Stimulated activated naive B cell treated with anti-CD40 and anti-IgM and Interleukin-4, amounts not matched to agents 10 μg/mL and 1 μg/mL and 100 μg/mL, for 72 hours (primary cell): ENCODE measurements at places on chromosomes 11 and 22.

- DNase-seq, result no peak
Measured at GRCh38 chr22:44245867-44246266, 65.1 kb downstream of the PARVG start.

GRCh38 chr11:18193010-18193409 is 20.4 kb downstream of the MRGPRX4 start:
- DNase-seq, result peak; percentile 16

DNA sequence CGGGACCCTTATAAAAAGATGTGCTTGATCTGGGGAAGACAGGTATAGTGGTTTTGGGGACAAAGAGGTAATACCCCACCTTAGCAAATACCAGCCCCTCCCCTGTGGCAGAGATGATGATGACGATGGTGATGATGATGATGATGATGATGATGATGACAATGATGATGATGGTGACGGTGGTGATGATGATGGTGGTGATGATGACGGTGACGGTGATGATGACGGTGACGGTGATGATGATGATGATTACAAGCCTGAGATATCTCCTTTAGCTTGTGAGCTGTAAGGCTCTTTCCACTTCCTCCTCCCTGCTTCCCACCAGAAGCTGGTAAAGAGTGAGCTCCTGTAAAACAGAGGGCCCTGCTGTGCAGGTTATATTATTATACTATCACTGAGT is 89.5 kb upstream of the TMEM45B start:
- DNase-seq, result no peak

DNA sequence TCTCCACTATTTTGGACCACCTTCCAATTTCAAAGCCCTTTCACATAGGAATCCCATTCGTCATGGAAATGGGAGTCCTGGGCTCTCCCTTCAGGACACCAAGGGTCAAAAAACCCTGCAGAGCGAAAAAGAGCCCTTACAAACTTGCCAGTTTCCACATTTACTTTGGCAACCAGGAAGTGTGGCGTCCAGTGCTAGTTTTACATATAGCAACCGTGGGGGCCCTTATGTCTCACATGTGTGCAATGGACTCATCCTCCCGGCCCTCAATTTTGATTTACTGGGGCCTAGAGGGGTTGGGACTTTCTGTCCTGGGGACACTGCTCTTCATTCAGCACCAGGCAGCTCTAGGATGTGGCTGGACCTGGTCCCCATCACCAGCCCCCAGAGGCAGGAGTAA is 33.7 kb downstream of the DAGLA start:
- no peak for DNase-seq

DNA sequence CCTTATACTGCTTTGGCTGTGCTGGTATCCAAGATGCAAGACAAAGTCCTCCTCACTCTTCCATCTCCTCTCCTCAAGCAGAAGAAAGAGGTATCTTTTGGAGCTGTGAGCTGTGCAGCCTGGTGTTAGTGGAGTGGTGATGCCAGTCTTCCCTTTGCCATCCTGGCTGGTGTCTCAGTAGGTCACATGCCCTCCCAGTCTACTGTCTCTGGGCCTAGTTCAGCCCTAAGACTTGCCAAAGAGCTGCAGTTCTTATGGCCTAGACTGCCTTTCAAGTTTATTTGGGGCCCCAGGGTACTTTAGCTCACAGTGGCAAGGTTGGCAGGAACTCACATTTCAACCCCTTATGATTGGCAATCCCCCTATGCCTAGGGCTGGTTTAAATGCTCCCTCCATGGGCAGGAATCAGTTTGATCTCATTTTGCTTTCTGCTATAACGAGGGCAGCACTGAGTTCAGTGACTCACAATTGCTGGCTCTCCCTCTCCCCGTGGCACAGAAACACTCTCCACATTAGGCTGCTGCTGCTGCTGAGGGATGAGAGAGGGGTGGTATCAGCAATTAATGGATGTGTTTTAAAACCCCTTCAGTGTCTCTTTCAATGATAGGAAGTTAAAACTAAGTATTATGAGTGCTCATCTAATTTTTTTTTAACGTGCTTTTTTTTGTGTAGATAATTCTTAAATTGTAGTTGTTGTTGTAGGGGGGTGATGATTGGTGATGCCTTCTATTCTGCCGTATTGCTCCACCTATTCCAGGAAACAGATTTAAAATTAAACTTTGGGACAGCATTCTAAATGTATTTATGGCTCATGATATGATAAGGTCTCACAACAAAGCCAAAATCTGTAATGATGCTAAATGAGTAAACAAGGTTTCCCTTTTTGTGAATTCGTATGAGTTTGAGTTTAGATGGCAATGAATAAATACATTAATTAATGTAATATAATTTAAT is 1295.0 kb downstream of the JRKL start:
- no peak for DNase-seq

DNA sequence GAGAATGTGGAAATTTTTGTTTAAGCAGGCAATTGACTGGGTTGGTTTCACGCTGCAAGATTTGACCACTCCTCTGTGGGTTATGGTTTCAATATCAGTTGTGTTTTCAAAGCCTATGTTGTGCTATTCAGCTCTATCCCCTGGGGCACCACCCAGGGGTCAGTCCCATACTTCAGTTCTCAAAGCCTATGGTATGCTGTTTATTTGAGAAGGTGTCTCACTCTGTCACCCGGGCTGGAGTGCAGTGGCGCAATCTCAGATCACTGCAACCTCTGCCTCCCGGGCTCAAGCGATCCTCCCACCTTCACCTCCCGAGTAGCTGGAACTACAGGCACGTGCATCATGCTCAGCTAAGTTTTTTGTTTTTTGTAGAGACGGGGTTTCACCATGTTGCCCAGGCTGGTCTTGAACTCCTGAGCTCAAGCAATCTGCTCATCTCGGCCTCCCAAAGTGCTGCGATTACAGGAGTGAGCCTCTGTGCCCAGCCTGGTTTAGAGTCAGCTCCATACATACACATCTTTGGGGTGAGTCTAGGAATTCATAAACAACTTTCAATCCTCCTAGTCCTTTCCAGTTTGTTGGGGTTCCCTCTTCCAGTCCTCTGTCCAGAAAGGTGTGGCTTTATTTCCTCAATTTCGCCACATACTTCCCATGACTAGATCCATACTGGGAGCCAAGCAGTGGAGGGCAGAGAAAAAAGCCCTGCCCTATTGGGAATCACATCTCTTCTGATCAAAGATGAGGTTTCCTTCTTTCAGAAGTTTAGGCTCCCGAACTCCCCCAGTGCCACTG is 35.0 kb upstream of the MAPK1 start:
- DNase-seq, result no peak

DNA sequence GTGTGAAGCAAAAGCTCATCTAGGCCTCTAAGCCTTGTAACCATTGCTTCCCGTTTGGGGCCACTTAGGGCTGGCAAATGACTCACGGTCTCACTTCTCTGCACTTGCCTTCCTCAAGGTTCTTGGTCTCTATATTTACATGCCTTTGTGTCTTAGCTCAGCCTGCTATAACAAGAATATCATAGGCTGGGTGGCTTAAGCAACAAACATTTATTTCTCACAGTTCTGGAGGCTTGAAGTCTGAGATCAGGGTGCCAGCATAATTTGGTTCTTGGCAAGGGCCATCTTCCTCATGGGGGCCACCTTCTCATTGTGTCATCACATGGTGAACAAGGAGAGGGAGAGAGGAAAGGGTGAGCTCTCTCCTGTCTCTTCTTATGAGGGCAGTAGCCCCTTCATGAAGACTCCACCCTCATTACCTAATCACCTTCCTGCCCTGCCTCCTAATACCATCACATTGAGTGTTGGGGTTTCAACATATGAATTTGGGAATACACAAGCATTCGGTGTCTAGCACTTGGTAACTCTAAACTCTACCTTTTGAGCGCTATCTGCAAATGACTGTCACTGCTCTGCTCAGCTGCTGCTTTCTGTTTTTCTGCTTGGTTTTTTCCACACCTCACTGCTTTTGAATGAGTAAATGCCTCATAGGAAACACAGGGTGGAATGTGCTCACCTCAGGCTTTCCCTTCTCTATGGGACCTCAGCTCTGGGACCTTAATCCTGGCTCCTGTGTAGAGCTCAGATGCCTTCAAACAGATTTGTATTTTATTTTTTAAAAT is 16.2 kb upstream of the ME3 start:
- no peak for DNase-seq

- DNase-seq, result no peak
Measured at GRCh38 chr11:131656839-131657211, 286.4 kb downstream of the NTM start.

- DNase-seq, result no peak
Measured at GRCh38 chr11:84894666-84895065, 732.5 kb downstream of the DLG2 start.

DNA sequence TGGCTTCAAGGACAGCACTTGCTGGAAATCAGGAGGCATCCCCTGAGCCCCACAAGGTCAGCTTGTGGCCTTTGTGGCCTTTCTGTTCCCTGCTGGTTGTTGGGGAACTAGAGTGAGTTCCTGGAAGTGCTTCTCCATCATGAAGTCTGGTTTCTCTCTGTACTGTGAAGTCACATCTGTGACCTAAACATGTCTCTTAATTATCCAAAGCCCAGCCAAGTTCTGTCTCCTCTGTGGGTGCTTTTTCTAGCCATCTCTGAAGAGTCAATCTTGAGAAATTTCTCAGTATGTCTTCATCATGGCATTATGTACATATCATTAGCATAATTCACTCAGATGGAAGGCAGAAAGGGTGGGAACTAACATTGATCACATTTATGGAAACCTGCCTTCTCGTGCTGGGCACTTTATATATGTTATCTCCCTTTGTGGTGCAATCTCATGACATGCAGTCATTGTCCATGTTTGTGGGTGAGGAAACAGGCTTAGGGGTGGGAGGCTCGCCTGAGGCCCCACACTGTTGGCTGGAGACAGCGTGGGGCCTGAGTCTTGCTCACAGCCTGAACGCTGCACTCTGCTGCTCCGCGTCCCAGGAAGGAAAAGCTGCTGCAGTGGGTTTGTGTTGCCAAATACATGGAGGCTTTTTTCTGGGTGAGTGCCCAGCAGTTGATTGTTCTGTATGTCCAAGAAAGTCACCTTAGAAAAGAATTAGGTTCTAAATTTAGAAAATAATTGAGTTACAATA is 24.6 kb downstream of the IGHMBP2 start:
- no peak for DNase-seq

GRCh38 chr11:119739975-119740374 is 11.0 kb upstream of the NECTIN1 start:
- DNase-seq, result no peak

DNA sequence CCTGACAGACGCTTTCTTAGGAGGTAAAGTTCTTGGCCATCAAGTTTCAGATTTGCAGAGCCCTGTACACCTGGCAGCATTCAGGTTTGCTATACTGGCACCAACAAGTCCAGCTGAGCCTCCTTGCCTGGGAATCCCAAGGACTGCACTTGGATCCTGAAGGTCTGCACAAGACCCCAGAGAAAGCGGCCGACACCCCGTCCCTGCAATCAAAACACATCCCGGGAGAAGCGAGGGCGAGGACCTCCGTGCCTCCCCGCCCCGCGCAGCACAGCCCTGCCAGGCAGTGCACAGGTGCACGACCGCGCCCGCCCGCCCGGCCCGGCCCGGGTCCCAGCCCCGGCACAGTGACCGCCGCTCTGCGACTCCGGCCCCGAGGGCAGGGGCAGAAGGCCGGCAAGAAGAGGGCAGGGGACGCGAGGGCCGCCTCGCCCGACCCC is 559 bp downstream of the MRTFA start:
- no peak for DNase-seq

GRCh38 chr22:27045103-27045947 is 387.9 kb downstream of the MIAT start:
- DNase-seq, result no peak

DNA sequence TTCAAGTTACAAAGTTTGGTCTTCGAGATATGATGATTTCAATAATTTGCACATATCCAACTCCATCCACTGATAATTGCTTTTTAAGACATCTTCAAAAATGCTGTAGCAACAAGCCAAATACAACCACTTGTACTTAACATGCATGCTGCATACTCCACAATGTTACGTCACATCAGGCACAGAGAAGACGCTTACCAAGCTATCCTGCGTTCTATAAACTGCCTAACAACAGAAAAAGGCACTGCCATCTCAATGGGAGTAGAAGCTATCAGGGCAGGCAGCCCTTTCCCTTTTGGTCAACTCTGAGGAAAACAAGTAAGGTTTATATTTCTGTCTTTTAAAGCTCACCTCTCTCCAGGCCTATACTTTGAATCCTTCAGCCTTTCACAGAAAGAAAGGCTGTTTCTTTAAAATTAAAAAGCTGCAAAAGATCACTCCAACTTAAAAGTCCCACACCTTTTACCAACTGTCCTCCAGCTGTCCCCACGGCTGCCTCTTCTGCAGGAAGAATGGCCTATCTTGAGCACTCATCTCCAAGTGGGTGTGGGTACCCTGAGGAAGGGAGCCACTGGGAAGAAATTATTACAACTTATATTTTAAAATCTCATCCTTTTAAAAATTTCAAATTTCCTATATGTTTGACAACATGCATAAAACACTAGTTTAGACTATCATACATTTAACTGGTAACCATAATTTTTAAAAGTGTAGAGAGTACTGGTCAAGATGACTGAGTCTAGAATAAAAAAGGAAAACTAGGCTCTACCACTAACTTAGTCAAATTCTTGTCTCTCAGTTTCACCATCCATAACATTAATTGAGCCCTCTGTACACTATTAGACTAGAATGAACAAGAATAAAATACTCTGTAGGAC is 14.5 kb downstream of the PHF21A start:
- DNase-seq, result no peak

DNA sequence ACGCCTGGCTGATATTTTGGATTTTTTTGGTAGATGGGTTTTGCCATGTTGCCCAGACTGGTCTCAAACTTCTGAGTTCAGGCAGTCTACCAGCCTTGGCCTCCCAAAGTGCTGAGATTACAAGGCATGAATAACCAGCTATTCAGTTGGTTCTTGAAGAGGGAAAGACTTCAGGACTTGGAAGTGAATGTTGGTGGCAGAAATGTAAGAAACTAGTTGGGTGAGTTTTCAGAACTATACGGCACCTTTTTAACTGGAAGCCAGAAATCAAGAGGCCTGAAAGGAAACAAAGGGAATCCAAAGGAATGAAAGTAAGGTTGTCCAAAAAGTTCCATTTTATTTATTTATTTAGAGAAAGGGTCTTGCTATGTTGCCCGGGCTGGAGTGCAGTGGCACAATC is 2.9 kb downstream of the POGLUT3 start:
- no peak for DNase-seq

GRCh38 chr11:43567396-43567975 is 113.1 kb upstream of the HSD17B12 start:
- DNase-seq, result no peak

DNA sequence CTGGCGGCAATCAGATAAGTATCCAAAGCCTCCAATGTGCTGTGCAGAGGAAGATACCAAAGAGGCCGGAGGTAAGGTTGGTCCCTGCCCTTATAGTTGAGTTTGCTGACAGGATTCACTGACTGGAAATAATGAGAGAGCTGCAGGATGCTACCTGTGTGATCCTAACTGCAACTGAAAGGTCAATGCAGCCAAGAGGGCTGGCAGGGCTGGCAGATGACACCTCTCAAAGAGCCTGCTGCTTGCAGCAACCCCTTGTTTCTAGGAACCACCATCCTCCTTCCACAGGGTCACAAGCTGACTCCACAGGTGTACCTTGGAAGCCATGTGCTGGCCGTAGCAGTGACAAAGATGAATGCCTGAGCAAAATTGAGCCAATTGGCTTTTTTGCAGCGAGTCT is 348.1 kb downstream of the DDX10 start:
- no peak for DNase-seq

GRCh38 chr11:65806979-65807378 is 20.1 kb downstream of the OVOL1 start:
- DNase-seq, result no peak

- no peak for DNase-seq
Measured at GRCh38 chr11:96322775-96323641, 20.0 kb downstream of the MAML2 start.

GRCh38 chr11:130452176-130452575 is 3.7 kb downstream of the ADAMTS15 start:
- no peak for DNase-seq
